CD4-positive, alpha-beta memory T cell (primary cell): ENCODE measurements at places on chromosomes 5 and 9. TPM values are rescaled to one million over a fixed set of nuclear protein-coding genes. Genes with fewer than 3 reads are reported as not detected.

GRCh38 chr5:83924891-83925290 is 204.2 kb upstream of the HAPLN1 start:
- no peak overlapping the region for H3K27ac ChIP-seq
- DNase-seq, result no peak
- no peak overlapping the region for H3K4me3 ChIP-seq
- H3K36me3 ChIP-seq, result no peaks in the 10 kb centered on the region
- no peaks in the 10 kb centered on the region for H3K4me1 ChIP-seq
- no peaks in the 10 kb centered on the region for H3K27me3 ChIP-seq

NIM1K gene
- total RNA-seq, result 0.28 TPM

PCDHGA6 gene
- 0.50 TPM for total RNA-seq

SLC6A7 gene
- not detected for total RNA-seq

DNA sequence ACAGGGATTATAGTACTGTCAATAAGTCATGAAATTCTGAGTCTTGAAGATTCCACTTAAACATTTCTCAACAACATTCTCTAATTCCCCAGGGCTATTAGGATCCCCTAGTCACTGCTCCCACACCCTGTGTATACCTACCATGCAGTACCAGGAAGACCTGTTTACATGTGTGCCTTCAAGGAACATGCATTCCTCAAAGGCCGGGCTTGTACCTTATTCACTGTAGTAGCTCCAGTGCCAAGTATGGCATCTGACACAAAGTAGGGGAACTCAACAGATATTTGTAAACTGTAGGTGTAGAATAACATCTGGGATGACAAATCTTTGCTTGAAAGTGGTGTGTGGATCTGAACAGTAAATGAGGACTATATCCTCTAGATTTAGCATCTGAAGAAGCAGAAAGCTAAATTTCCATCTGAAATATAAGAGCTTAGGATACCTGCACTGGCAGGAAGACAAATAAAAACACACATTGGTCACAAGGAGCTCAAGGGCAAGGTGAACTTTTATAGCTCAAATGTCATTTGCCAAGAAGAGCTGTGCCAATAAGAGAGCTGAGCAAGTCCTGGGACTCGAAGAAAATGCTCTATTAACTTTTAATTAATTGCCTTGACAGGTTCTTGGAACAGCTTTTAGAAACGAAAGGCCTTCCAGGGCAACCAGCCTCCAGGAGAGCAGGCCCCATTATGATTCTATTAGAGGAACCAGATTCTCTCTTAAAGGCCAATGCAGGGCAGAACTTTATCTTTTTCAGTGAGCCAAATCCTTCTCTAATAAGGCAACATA is 52.3 kb upstream of the MYOT start:
- H3K27me3 ChIP-seq, result no peaks in the 10 kb centered on the region
- H3K27ac ChIP-seq, result no peak overlapping the region
- no peaks in the 10 kb centered on the region for H3K36me3 ChIP-seq
- H3K4me1 ChIP-seq, result no peaks in the 10 kb centered on the region
- no peak overlapping the region for H3K4me3 ChIP-seq
- no peak for DNase-seq

FBP2 gene
- not detected for total RNA-seq

DNA sequence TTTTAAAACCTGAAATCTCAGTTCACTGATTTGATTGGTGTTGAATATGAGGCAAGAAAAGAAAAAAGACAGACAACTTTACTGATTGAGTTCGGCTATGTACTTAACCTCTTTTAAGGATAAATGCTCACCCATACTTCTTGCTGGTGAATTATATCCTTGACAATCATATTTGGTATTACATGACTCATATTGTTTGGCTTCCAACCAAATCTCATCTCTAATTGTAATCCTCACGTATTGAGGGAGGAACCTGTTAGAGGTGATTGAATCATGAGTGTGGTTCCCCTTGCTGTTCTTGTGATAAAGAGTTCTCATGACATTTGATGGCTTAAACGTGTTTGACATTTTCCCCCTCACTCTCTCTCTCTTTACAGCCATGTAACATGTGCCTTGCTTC is 255.6 kb upstream of the IZUMO3 start:
- no peak for DNase-seq
- H3K27me3 ChIP-seq, result no peaks in the 10 kb centered on the region
- no peaks in the 10 kb centered on the region for H3K4me1 ChIP-seq

IFNA2 gene
- total RNA-seq, result not detected

ADGRV1 gene
- 0.09 TPM for total RNA-seq

DNA sequence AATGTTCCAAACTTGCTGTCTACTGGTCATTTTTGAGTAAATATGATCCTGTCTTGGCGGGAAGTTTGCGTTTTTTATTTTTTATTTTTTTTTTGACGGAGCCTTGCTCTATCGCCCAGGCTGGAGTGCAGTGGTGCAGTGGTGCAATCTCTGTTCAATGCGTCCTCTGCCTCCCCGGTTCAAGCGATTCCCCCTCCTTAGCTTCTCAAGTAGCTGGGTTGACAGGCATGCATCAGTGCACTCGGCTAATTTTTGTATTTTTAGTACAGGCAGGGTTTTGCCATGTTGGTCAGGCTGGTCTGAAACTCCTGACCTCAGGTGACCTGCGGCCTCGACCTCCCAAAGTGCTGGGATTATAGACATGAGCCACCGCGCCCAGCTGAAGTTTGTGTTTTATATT is 45.4 kb downstream of the FGF18 start:
- H3K36me3 ChIP-seq, result no peaks in the 10 kb centered on the region
- no peaks in the 10 kb centered on the region for H3K27me3 ChIP-seq
- DNase-seq, result no peak
- no peaks in the 10 kb centered on the region for H3K4me1 ChIP-seq
- no peak overlapping the region for H3K27ac ChIP-seq
- no peak overlapping the region for H3K4me3 ChIP-seq

- no peaks in the 10 kb centered on the region for H3K27me3 ChIP-seq
- H3K4me3 ChIP-seq, result no peak overlapping the region
- no peak for DNase-seq
These were observed 108.5 kb upstream of the TXNDC8 start for GRCh38 chr9:110446171-110446570.

NFIL3 gene
- total RNA-seq, result 2.9 TPM

TIMD4 gene
- 9.5 TPM for total RNA-seq

BICD2 gene
- total RNA-seq, result 34.2 TPM

PCDHA1 gene
- total RNA-seq, result not detected

LCP2 gene
- 318 TPM for total RNA-seq

GARIN3 gene
- not detected for total RNA-seq

DNA sequence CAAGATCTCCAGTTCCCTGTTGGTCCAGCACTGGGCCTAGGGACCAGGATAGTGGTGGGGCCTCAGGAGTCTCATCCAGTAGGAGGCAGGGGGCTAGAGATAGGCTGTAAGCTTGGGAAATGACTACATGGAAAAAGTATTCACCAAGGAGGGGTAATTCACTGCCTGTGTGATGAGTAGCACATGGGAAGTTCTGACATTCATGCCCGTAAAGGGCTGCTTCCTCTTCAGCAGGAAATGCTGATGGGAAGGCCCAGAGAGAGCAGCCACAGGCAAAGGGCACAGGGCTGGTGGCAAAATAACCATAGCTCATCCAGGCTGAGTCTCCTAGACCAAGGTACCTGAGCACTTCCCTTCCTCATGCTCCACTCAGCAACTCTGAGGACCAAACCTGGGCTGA is 23.1 kb upstream of the FRRS1L start:
- H3K27ac ChIP-seq, result no peak overlapping the region
- H3K36me3 ChIP-seq, result no peaks in the 10 kb centered on the region
- DNase-seq, result no peak
- H3K27me3 ChIP-seq, result no peaks in the 10 kb centered on the region
- no peaks in the 10 kb centered on the region for H3K4me1 ChIP-seq

DNA sequence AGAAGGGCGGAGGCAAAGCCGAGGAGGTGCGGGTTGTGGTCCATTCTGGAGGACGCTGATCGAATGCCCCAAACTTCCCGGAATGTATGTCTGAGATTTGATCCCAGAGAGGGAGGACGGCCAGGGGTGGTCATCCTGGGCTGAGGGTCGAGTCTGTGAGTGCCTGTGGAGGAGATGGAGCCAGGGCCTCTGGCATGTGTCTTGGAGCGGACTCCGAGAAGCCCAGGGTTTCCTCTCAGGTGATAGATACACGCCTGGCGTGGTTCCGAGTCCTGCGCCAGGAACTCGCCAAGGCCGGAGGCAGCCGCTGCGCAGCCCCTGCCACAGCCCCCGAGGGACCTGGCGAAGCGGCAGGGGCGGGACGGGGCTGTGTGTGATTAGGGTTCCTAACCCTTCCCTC is 363 bp downstream of the ZNF454 start:
- H3K27ac ChIP-seq, result no peak overlapping the region
- H3K4me3 ChIP-seq, result no peak overlapping the region
- no peak for DNase-seq
- H3K4me1 ChIP-seq, result no peaks in the 10 kb centered on the region

DNA sequence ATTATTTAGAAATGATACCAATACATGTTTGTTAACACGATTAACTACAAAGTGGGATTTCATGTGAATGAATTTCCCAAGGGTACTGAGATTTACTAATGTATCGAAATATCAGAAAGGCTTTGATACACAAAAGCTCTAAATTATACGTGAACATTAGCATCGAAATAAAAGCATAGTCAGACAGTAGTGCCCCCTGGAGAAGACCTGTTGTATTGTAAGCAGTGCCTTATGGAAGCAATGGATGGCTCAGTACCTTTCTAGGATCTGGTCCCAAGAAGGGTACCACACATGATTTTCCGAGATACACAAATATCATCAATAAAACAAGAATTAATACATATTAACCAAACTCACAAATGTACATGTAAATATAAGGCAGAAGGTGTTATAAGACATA is 153.8 kb downstream of the CDH12 start:
- DNase-seq, result no peak
- no peaks in the 10 kb centered on the region for H3K27me3 ChIP-seq
- H3K4me3 ChIP-seq, result no peak overlapping the region

DNA sequence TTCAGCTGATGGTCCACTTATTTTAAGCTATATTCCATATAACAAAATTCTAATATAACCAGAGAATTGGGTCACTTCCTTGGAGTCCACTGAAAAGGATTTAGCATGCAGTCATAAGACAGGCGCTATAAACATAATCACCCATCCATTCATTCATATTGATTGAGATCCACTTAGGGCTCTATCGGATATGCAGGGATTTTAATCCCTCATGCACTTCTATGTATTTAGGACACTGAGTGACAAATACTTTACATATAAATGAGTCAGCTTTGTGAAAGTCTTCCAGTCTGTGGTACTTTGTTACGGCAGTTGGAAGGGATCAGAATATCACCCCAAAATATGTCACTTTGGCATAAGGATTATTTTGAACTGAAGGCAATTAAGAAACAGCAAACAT is 127.3 kb upstream of the ZNF608 start:
- DNase-seq, result no peak
- no peak overlapping the region for H3K27ac ChIP-seq
- H3K36me3 ChIP-seq, result no peaks in the 10 kb centered on the region
- no peak overlapping the region for H3K4me3 ChIP-seq
- no peaks in the 10 kb centered on the region for H3K4me1 ChIP-seq
- H3K27me3 ChIP-seq, result no peaks in the 10 kb centered on the region

POU5F2 gene
- total RNA-seq, result 1.9 TPM

DNM1 gene
- total RNA-seq, result 1.4 TPM

DNA sequence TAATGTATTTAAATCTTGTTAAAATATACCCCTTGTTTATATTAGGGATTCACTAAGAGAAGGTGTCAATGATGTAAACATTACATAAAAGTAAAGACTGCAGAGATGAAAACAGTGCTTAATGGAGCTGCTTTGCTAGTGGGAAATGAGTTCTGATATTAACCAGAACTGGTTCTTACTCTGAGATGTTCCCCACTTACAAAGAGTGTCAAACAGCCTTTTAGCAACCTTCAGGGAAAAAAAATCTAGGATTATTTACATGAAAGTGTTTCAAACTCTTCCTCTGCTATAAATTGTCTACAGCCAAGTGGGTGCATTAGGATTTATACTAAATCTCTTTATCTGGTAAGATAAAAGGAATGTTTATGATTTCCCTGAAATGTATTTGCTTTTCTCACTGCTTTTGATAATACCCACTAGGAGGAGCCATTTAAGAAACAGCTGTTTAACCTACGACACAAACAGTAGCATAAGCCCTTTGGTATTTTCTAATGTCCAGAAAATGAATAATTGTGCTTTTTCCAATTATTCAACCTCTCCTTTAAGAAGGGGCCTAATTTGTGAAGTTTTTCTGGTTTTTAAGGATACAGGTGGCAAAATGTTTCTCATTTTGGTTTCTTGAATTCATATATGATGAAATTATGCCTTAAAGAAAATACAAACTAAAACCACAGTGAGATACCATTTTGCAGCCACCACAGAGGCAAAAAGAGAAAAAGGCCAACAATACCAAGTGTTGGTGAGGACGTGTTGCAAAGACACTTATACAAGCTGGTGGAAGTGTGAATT is 186.3 kb downstream of the TLE4 start:
- no peak overlapping the region for H3K4me3 ChIP-seq
- H3K36me3 ChIP-seq, result no peaks in the 10 kb centered on the region
- H3K27me3 ChIP-seq, result no peaks in the 10 kb centered on the region
- H3K4me1 ChIP-seq, result no peaks in the 10 kb centered on the region
- DNase-seq, result no peak
